Chondrocyte (in vitro differentiated cells): ENCODE measurements at places on chromosomes 3 and 15. TPM values are rescaled to one million over a fixed set of nuclear protein-coding genes. Genes with fewer than 3 reads are reported as not detected.

BCHE gene
- 1.6 to 4.2 TPM (median 1.9 TPM) in 3 replicates for total RNA-seq

- H3K4me3 ChIP-seq, result no peak overlapping the region
- no peaks in the 10 kb centered on the region for H3K27me3 ChIP-seq
- DNase-seq, result no peak
- H3K36me3 ChIP-seq, result no peaks in the 10 kb centered on the region
- H3K27ac ChIP-seq, result peak overlapping the region; percentile 90
- H3K4me1 ChIP-seq, result peaks cover 46% of the 10 kb centered on the region
Observed at GRCh38 chr3:4507024-4507596, 14.0 kb downstream of the ITPR1 start.

GRCh38 chr3:133894353-133895207 lies 1.1 kb downstream of the RAB6B start:
- H3K27ac ChIP-seq, result no peak overlapping the region
- peaks cover 9% of the 10 kb centered on the region for H3K4me1 ChIP-seq
- no peaks in the 10 kb centered on the region for H3K36me3 ChIP-seq
- H3K4me3 ChIP-seq, result peak overlapping the region; percentile 68
- peaks cover 8% of the 10 kb centered on the region for H3K27me3 ChIP-seq

- peak overlapping the region; percentile 34 for H3K27ac ChIP-seq
- H3K36me3 ChIP-seq, result peaks cover 6% of the 10 kb centered on the region
- no peaks in the 10 kb centered on the region for H3K27me3 ChIP-seq
- H3K4me3 ChIP-seq, result no peak overlapping the region
- DNase-seq, result no peak
Observed at GRCh38 chr3:172222478-172223071, 183.2 kb downstream of the FNDC3B start.

DNA sequence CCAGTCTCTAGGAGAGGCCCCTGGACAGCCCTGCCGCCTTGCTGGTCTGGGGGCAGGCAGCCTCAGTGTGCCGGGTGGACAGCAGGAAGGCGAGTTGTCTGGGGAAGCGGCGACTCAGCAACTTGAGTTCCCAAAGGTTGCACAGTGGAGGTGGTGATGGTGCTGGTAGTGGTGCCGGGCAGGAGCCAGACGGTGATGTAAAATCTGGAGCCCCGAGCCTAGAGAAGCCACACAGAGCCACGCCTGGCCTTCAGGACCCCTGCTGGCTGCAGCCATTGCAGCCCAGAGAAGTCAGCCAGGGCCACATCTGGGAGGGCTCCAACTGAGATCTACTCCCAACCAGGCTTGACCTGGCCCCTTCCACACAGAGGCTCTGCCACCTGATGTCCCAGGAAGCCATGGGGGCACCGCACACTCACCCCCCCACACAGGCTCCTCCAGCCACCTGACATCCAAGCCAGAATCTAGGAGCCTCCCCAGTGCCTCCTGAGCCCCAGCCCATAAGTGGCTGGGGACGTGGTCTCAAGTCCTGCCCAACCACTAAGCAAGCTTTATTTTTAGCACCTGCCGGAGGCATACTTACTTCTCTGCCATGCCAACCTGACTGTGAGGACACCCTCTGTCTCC lies 8.8 kb downstream of the C3orf22 start:
- peaks cover 21% of the 10 kb centered on the region for H3K27me3 ChIP-seq
- H3K27ac ChIP-seq, result no peak overlapping the region
- H3K36me3 ChIP-seq, result no peaks in the 10 kb centered on the region
- no peak overlapping the region for H3K4me3 ChIP-seq
- DNase-seq, result peak; percentile 78
